ENCODE measurements at places on chromosomes 5 and 9.
A peak's percentile ranks its signal among the peaks of the same experiment; 100 is the strongest.

DNA sequence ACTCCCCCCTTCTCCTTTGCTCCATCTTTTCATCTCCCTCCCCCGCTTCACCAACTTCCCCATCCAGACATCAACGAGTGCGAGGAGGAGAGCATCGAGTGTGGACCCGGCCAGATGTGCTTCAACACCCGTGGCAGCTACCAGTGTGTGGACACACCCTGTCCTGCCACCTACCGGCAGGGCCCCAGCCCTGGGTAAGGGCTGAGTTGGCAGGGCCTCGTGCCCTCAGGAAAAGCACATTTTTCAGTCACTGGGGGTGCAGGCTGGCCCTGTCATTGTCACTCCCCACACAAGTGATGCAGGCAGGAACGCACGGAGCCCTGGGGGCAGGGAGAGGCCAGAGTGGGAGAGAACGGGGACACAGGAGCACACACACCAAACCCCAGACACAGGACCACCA is 12.4 kb upstream of the ASS1 start:
- DNase-seq, result no peak

- DNase-seq, result no peak
Measured at GRCh38 chr9:3397766-3398165, 128.0 kb downstream of the RFX3 start.

DNA sequence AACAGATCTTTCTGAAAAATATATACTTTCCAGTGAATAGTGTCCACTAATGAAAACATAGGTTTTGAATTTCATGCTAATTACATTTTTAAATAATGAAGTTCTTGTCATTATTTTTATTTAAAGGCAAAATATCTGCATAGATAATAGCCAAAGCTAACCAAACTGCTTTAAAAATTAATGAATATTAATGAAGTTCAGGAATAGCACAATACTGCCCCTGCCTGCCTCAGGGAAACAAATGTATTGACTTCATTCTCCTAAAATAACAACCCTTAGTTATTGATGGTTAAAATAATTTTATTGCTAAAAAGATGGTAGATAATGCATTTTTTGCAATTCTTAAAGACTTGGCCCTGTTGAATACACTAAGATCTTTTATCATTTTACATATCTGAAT is 103.6 kb upstream of the SSBP2 start:
- DNase-seq, result no peak

- no peak for DNase-seq
Measured at GRCh38 chr9:127166111-127166510, 43.7 kb upstream of the ANGPTL2 start.

- no peak for DNase-seq
Measured at GRCh38 chr5:33065131-33065530, 354.0 kb downstream of the NPR3 start.

GRCh38 chr5:169944922-169945680 is 35.2 kb downstream of the INSYN2B start:
- DNase-seq, result no peak

- DNase-seq, result peak; percentile 70
Measured at GRCh38 chr5:174454464-174454863, 269.9 kb upstream of the MSX2 start.

GRCh38 chr5:7683753-7684152 is 167.2 kb downstream of the CFAP90 start:
- no peak for DNase-seq

DNA sequence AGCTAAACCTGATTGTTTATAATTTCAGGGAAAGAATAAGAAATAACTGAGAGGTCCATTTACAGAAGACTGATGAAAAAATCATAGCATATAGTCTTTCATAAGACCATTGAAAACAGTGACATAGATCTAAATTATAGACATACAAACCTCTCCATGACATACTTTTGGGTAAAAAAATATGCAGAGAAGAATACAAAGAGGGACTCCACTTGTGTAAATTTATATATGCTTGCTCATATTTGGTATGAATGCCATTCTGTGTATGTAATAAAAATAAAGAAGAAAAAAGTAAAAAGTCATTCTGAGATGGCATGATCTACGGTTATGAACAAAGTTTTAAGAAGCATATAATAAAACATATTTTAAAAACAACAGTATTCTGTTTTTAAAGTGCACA is 310.7 kb downstream of the ASTN2 start:
- DNase-seq, result no peak

GRCh38 chr9:97673922-97674321 is 23.2 kb downstream of the XPA start:
- no peak for DNase-seq

DNA sequence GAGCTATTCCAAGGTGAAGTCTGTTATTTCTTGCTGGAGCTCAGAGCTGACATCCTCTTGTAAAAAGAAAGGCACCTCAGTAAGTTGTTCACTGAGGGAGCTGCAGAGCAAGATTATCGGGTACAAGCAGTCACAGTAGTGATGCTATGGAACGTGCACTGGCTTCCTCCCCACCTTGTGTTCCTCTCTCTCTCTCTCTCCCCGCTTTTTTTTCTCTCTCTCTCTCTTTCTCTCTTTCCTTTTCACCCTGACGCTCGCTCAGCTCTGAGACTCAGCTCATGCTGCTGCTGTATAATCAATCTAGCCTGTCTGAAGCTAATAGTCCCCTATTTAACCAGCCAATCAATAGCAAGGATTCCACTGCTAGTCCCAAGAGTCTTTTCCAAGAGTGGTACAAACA is 587.6 kb upstream of the CDH18 start:
- no peak for DNase-seq

GRCh38 chr5:92353107-92354030 is 970.3 kb upstream of the ARRDC3 start:
- no peak for DNase-seq

- DNase-seq, result no peak
Measured at GRCh38 chr5:175692235-175692995, 34.5 kb downstream of the HRH2 start.

- no peak for DNase-seq
Measured at GRCh38 chr9:129607027-129607387, 13.9 kb downstream of the C9orf50 start.

GRCh38 chr5:138233280-138233679 is 20.2 kb upstream of the CDC23 start:
- DNase-seq, result no peak

DNA sequence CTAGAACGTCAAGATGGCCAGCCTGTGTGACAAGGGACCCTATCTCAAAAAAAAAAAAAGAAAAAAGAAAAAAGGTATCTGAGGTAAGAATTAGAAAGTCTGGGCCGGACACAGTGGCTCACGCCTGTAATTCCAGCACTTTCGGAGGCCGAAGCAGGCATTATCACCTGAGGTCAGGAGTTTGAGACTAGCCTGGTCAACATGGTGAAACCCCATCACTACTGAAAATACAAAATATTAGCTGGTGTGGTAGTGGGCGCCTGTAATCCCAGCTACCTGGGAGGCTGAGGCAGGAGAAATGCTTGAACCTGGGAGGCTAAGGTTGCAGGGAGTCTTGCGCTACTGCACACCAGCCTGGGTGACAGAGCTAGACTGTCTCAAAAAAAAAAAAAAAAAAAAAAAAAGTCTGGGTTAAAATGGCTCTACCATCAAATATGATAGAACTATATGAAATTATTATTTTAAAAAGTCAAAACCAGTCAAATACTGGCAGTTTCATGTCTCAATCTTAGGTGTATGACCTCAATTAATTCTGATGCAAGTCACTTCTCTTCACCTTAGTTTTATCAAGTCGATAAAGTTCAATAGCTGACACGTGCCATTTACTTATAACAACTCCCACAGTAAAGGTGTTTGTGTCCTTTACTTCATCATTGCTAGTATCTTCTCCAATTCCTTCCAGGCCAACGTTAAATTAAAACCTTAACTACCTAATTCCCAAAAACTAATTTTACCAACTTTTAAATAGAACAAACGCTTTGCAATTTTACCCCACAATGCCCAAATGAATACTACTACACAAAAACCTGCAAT is 1.1 kb downstream of the RPS23 start:
- DNase-seq, result no peak

GRCh38 chr9:121562301-121562700 is 62.7 kb upstream of the GGTA1 start:
- DNase-seq, result no peak

- DNase-seq, result no peak
Measured at GRCh38 chr5:149838881-149839739, 105.5 kb downstream of the PDE6A start.

DNA sequence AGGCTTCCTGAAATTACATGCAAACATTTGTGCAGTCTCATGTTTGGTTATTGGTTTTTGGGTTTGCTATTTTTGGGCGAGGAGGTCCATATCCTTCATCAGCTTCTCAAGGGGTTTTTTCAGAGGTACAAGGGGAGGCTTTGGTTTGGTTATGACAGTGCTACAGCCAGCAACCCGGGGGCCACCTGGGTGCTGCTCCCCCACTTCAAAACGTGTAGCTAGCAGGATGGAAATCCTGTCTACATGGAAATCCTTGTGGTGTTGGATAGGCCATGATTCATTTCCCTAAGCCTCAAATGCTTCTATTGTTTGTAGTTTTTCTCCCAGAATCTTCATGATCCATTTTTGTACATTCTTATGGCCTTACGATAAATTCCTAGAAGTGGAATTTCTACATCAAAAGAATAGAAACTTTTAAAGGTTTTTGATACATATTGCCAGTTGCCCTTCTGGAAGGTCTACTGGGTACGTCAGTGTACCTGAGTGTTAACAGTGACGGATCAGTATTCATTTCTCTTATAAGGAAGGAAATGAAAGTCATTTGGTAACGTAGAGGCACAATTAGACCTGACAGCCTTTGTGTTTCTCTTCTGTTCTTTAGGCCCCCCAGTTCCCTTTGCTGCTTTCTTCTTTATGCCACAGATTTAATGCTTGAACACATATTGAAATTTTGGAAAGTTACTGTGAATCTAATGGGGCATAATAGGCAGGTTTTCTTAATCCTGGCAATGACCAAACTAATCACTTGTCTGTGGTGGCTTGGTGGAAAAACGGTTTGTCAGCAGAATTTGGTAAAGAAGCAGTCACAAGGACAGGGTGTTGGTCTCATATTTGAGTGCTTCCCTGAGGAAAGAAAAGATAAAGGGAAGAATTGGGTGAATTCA is 69.7 kb upstream of the ABL1 start:
- DNase-seq, result no peak

DNA sequence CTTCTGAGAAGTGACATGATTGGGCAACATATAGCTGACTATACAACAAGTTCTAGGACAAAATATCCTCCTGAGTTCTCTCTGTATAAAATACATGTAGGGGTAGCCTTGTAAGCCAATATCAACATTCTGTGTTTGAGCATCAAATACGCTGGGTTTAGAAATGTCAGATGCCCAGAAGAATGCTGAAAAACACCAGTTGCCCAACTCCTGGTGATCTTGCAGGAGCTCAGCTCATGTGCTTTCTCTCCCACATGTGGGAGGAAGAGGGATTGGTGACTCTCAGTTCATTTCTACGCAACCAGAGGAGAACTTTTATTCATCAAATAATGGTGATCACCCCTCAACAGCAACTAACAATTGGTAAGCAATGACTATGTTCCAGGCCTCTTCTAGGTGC is 810.9 kb upstream of the ACO1 start:
- DNase-seq, result no peak

DNA sequence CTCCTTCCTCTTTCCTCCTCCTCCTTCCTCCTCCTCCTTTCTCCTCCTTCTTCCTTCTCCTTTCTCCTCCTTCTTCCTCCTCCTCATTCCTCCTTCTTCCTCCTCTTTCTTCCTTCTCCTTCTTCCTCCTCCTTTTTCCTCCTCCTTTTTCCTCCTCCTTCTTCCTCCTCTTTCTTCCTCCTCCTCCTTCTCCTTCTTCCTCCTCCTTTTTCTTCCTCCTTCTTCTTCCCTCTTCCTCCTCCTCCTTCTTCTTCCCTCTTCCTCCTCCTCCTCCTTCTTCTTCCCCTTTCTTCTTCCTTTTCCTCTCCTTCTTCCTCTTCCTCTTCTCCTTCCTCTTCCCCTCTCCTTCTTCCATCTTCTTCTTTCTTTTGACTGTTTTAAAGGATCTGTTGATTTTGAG is 538.8 kb downstream of the TMEM38B start:
- no peak for DNase-seq

GRCh38 chr9:27856054-27856453 is 282.8 kb upstream of the C9orf72 start:
- DNase-seq, result no peak

GRCh38 chr5:22835686-22836085 is 17.5 kb downstream of the CDH12 start:
- no peak for DNase-seq

DNA sequence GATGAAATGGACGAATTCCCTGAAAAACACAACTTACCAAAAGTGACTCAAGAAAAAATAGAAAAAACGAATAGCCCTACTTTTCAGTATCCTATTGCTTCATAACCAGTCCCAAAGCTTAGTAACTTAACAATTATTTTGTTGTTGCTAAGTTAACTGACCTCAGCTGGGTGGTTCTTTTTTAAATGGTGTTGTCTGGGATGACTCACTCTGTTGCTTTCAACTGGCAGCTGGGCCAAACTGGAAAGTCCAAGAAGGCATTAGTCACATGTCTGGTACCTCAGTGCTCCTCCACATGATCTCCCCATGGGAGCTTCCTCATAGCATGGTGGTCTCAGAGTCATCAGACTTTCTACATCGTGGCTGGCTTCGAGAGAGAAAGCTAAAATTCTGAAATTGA is 47.8 kb upstream of the ADAMTS2 start:
- no peak for DNase-seq

DNA sequence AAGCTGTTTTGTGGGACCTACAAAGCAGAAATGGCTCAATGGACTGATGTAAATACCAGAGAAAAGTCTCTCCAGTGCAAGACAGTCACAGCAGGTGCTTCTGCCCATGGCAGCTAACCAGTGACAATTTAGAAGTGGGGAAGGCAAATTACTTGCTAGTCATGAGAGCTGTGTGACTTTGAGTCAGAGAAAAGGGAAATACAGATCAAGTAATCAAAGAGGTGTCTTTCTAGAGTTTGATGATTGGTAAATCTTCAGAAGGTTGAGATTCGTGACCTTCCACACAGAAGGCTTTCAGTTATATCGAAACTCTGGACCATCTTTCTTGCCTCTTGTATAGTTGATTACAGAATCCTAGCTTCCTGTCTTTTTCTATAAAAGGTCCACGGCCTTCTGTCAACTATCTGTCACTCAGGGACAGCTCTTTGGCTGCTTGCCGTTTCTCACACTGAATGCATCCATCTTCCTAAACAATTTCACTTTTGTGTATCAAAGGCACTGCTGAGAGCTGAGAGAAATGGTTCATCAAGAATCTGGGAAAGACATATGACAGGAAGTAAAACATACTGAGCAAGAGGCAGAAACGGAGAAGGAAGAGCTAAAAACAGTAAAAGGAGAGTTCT is 993.9 kb upstream of the ACO1 start:
- DNase-seq, result no peak

GRCh38 chr9:121262953-121263352 is 5.0 kb upstream of the GSN start:
- DNase-seq, result no peak

Data from CD4-positive, alpha-beta T cell treated with Interleukin-17A for 1 hour (primary cell).